Frontal cortex (tissue), 4 donors: ENCODE measurements at places on chromosomes 11 and 22.

DNA sequence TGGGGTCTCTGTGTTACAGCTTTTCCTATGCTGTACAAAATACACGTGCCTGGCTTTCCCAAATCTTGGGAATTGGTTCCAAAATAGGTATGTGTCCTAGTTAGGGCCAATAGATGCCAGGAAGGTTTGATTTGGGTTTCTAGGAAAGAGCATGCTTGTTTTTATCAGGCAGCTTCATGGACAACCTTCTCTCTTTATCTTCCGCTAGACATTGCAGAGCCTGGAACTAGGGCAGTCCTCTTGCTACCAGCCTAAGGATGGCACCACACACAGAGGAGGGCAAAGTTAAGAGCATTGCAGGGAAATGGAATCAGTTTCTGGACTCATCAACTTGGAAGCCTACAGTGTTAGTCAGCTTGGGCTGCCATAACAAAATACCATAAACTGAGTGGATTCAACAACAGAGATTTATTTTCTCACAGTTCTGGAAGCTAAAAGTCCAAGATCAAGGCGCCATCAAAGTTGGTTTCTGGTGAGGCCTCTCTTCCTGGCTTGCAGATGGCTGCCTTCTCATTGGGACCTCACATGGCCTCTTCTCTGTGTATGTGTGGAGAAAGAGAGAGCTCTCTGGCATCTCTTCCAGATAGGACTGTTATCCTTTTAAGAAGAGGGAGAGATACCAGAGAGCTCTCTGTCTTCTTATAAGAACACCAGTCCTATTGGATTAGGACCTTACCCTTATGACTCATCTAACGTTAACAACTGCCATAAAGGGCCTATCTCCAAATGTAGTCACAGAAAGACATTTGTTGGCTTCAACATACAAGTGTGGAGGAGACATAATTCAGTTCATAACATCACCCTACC, 27.3 kb upstream of the CREB3L1 start:
- no peak for DNase-seq

GRCh38 chr11:76729214-76729613, 53.9 kb upstream of the TSKU start:
- no peak for DNase-seq

DNA sequence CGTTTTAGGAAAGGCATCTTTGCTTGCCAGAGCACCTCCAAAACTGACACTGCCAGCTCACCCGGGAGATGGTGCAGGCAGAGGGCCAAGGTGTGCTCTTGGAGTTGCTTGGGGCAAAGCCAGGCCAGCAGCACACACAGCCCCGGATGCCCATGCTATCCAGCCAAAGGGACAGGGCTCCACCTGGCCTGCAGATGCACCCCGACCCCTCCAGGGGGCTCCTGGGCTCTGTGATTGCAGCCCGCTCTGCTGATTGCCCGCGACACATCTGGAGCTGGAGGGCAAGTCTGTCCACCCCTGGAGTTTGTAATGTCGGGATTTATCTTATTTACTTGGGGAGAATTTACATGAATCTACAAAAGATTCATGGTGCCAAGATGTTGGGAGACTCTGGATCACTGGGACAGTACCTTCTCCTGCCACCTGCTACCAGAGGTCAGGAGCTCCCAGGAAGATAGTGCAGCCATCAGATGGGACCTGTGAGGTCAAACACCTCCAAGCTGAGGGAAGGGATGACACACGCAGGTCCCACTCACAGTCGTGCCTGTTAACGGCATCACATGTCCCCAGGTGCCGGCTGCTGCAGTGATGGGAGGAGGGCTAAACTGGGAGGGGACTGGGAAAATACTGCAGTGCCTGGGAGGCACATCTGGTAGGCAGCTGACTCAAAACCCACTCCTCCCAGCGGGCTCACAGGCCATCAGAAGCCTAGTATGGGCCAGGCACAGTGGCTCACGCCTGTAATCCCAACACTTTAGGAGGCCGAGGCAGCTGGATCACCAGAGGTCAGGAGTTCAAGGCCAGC, 17.2 kb downstream of the CBX7 start:
- no peak for DNase-seq

DNA sequence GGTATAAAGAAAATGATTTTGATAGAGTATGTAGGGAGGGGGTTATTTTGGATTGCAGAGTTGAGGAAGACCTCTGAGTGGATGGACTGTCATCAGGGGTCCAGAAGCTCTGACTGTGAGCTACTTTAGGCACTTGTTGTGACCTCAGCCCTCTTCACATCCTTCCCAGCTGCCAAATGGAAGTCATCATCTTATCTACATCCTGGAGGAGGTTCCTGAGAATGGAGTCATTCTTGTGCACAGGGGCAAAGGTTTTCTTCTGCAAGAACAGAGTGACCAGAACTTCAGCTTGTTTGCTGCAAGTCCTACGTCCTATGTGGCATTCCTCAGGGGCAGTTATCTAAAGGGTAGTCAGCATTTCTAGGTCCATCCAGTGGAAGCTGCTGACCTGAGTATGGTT, 393.8 kb downstream of the AASDHPPT start:
- DNase-seq, result no peak

- no peak for DNase-seq
Measured at GRCh38 chr11:119483881-119484371, 61.0 kb upstream of the THY1 start.

- no peak for DNase-seq
Measured at GRCh38 chr11:113904379-113905101, at the start of gene HTR3B. Gene HTR3B, plus strand, starts transcription at chr11:113904796. Its CDS starts 138 bp downstream, at chr11:113904934.

DNA sequence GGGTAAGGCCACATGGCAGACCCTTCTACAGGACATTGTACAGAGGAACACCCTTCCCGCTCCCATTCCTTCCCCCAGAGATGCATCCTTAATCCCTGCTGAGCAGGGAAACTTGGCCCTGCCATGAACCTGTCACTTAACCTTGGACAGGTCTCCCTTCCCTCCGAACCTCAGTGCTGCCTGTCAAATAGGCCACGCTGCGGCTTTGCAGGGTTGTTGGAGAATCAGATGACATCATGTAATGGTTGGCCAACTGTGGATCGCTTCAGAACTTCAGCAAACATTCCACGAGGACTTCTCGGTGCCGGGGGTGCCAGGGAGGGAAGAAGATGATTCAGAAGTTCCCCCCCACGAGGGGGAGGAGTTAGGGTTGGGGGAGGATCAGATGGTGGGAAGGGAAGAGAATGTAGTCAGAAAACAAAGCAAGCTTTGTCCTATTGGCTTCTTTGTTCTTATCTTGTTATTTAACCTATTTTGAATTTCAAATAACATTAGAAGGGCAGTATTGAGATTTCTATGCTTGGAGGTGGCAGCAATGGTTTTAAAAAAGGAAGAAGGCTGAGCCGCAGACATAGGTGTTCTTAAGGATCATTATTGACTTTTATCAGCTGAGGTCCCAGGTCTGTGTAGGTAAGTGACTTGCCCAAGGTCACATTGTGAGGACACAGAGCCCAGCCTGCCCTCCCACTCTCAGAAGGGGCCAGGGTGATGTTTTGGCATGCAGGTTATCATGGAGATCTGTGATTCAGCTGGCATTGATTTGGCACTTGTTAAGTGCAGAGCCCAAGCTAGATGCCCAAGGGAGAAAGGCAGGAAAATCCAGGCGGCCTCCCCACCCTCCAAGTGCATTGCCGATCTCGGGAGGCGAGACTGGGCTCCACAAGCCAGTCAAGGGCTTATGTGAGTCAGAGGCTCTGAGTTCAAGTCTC, 3.1 kb downstream of the CDC42EP1 start:
- peak; percentile 73 for DNase-seq
